ENCODE measurements at places on chromosomes 13 and 19.

- DNase-seq = no peak
These were observed 589.9 kb downstream of the GPC5 start for GRCh38 chr13:91988331-91988730.

- DNase-seq = no peak
These were observed 738.3 kb upstream of the GPC6 start for GRCh38 chr13:92488249-92488852.

- DNase-seq = no peak
These were observed 172.5 kb downstream of the DLEU7 start for GRCh38 chr13:50670847-50671496.

- DNase-seq = no peak
These were observed 816 bp downstream of the SPRED3 start for GRCh38 chr19:38389101-38389925.

GRCh38 chr13:20192836-20193161 lies at the start of gene GJB2:
Gene GJB2 (minus strand): TSS chr13:20192938. CDS start chr13:20189581, 3,357 bp downstream.
- no peak for DNase-seq

GRCh38 chr13:97521726-97522125 lies 87.8 kb downstream of the RAP2A start:
- DNase-seq = no peak

- no peak for DNase-seq
These were observed 114.0 kb upstream of the KL start for GRCh38 chr13:32902029-32902780.

DNA sequence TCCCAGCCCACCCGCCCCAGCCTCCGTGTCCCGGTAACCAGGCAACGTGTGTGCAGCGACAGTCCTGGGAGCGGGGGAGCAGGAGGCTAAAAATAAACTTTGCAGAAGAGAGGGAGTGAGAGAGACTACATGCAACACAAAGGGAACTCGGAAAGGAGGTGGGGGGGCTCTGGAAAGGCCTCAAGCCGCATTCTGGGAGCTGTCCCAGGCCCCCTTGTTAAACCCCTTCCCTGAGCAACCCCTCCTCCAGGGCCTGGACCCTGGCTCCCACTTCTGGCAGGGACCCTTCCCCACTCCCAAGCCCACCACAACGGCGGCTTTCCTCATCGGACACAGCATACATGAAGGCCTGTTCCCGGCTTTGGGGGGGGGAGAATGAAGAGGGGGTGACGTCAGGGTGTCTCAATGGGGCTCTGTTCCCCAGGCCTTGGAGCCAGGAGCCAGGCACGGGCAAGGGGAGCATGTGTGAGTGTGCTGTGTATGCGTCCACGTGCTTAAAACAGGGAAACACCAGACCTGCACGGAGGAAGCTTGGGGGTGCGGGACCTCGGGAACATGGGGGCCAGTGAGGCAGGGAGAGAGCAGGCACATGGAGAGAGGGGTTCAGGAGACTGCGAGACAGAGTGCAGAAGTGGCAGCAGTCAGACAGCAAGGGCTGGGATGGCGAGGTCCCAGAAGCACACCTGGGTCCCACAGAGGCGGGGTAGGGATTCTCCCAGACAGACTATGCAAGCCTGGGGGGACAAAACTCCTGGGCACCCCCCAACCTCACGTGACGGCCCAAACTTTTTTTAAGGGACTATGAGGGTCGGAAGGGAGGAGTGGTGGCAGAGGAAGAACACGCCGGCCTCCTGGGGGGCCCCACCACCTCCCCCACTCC lies 2.3 kb downstream of the ERF start:
- no peak for DNase-seq

Data from stimulated activated CD8-positive, alpha-beta memory T cell treated with anti-CD3 and anti-CD28 coated beads, Interleukin-4, amount 100 ng/mL, for 4 hours (primary cell).